ENCODE measurements at places on chromosomes 5 and 9.

GRCh38 chr9:91896513-91897121, 53.4 kb downstream of the ROR2 start:
- DNase-seq: no peak

- no peak for DNase-seq
Measured at GRCh38 chr9:93958819-93959682, 3.9 kb upstream of the BARX1 start.

GRCh38 chr5:6453937-6454560, 5.4 kb downstream of the UBE2QL1 start:
- DNase-seq: no peak

DNA sequence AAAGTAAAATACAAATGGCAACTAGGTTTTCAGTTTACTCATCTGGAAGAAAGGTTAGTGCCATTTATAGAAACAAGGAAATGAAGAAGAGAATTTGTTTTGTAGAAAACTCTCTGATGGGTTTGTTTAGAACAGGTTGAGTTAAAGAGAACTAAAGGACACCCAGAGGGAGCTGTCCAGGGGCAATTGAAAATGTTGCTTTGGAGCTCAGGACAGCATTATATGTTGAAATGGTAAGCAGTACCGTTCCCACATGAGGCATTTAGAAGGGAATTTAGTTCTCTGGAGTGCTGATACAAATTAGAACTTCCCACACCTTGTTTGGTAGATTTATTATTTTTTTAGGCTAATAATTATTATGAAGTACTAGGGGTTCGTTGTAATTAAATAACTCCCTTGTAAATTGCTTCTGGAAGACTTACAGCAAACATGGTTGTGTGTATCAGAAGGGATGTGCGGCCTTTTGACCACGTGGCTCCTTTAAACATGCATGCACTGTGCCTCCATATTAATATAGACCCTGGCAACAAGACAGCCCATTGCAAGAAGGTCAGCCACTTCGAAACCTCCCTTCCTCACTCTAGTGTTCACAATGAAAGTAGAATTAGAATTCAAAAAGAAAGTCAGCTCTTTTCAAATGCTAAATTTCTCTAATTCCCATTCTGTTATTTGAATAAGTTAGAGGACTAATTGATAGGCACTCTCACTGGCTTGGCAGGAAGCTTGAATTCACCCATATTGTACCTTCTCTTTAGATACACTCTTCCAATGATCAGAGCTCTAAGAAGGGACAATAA, 71.7 kb downstream of the ZNF462 start:
- no peak for DNase-seq

DNA sequence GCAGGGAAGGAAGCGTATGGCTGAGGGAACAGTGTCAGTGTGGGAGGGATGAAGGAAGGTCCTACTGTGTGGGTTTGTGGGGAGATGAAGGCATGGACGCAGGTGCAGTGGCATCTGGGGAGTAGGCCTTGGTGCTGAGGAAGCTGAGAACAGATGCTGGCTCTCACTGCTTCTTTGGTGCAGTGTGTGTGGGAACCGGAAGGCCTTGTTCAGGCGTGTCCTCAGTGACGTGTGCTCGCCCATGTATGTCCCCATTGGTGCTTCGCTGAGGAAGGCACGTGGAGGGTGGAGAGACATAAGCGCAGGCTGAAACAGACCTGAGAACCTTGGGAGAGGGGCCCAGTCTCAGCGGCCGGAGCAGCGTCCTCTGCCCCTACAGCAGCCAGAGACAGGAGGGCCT, 18.7 kb downstream of the ADAMTS13 start:
- no peak for DNase-seq

- DNase-seq: no peak
Measured at GRCh38 chr9:120841930-120842684, 615 bp downstream of the PSMD5 start.

All from stimulated activated CD8-positive, alpha-beta memory T cell treated with anti-CD3 and anti-CD28 coated beads, Interleukin-7, amount 100 ng/mL, for 4 hours (primary cell).